Fibroblast of skin of scalp (primary cell): ENCODE measurements at places on chromosomes 4 and X.

- DNase-seq = no peak
These were observed 192.8 kb upstream of the BCOR start for GRCh38 chrX:40290517-40290916.

DNA sequence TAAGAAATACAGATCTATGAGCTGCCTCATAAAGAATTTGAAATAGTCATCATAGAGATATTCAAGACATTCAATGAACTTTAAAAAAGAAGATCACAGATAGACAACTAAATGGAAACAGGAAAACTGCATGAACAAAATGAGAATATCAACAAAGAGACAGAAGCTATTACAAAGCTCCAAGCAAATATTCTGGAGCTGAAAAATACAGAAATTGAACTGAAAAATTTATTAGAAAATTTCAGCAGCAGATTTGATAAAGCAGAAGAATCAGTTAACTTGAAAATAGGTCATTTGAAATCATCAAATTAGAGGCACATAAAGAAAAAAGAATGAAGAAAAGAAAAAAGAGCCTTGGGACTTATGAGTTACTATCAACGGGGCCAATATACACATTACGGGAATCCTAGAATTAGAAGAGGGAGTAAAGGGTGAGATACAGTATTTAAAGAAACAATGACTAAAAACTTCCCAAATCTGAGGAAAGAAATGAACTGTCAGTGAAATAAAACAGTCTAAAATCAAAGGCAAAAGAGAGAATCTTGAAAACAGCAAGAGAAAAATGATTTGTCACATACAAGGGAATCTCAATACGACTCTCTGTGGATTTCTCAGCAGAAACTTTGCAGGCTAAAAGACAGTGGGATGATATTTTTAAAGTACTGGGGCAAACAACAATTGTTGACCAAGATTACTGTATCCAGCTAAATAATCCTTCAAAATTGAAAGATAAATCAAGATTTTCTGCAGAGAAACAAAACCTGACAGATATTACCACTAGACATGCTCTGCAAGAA lies 641.6 kb downstream of the ANKRD50 start:
- no peak for DNase-seq

DNA sequence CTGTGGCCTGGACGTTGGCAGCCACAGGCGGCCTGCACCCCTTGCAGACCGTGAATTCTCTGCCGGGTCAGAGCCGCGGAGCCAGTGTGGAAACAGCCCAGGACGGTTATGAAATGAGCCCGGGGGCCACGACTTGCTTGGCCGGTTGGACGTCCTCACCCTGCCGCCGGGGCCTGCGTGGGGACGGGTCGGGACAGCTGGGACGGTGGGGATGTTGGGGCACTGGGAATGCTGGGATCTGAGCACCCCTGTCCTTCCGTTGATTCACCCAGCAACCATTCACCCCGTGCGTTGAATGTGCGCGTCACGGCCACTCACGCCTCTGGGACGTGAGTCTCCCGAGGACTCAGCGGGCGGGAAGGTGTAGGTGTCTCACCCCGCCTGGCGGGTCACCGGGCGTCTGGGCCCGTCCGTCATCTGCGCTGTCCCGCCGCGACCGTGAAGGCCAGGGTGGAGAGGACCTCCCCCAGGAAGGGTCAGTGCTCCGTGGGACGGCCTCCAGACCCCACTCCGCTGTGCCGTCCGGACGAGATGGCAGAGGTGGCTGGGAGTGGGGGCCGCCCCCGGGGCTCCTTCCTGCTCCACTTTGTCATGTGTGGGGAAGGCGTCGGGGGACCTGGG lies 4.5 kb upstream of the PLCXD1 start:
- DNase-seq = peak; percentile 40

- DNase-seq = no peak
These were observed 5.5 kb upstream of the TRIM2 start for GRCh38 chr4:153198719-153199118.

- DNase-seq = no peak
These were observed 17.3 kb downstream of the F11 start for GRCh38 chr4:186283311-186283710.

DNA sequence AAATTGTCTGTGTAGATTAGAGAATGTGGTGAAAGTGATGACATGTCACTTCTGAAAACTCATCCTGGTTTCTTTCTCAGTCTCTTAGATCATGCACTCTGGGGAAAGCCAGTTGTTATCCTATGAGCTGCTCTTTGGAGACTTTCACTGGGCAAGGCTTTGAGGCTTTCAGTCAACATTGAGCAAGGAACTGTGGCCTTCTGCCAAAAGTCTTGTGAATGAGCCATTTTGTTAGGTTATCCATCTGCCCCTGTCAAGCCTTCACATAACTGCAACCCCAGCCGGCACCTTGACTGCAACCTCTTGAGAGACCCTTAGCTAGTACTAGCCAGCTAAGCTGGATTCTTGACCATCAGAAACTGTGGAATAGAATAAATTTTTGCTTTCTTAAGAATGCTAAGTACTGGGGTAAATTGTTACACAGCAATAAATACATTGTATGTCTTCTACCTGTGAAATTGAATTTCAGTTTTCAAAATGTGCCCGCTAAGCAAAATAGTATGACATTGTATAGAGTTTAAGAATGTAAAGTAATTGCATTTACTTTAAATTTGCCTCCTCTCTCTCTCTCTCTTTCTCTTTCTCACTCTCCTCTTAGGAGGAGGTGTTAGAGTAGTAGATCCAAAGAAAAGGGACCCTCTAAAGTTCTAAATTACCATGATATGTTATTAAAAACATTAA lies 1273.0 kb downstream of the RAPGEF2 start:
- DNase-seq = peak; percentile 22

- no peak for DNase-seq
These were observed 5.9 kb upstream of the HPGD start for GRCh38 chr4:174528226-174528625.

DNA sequence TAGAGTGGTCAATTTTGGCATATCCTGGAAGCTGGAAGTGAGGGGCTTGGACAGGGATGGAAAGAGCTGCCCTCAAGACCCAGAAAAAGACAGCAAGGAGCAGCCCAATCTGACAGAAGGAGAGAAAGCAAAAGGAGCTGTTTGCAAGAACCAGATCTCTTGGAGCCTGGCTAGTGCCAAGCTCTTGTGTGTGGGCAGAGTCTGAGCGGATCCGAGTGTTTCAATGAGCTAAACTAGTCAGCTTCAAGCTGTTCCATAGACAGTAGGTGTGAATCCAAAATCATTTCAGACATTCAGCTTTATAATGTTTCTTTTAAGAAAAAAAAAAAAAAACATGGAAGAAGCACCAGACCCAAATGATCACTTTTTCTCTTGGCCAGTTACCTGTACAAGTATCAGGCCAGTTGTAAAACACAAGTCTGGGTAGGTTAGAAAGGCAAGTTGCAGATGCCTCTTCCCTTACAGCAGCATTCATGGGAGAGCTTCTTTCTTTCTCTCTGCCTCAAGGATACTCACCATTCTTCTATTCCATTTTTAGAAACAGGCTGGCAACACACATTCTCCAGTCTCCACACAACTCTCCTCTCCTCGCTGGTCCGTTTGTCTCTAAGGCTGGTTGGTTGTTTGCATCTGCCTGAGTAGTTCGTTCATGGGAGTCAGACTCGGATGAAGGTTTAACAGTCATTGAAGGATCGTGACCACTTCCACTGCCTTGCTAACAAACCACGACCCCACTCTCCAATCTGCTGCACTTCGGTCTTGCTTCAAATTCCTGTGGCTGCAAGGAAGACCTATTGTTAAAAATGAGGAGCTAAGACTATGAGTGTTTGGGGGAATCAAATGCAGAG lies 105.2 kb upstream of the GATB start:
- no peak for DNase-seq

DNA sequence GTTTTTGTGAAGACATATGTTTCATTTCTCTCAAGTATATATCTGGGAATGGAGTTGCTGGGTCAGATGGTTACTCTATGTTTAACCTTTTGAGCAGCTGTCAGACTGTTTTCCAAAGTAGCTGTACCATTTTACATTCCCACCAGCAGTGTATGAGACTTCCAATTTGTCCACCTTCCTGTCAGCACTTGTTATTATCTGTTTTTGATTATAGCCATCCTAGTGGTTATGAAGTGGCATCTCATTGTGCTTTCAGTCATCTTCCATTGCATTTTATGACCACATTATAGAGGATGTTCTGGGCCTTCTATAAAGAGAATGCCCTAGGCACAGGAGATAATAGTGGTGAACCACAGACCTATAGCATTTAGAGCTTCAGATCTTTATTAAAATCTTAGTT lies 39.2 kb downstream of the CLCN4 start:
- no peak for DNase-seq

- DNase-seq = no peak
These were observed 278.2 kb upstream of the CXXC4 start for GRCh38 chr4:104772849-104773248.

DNA sequence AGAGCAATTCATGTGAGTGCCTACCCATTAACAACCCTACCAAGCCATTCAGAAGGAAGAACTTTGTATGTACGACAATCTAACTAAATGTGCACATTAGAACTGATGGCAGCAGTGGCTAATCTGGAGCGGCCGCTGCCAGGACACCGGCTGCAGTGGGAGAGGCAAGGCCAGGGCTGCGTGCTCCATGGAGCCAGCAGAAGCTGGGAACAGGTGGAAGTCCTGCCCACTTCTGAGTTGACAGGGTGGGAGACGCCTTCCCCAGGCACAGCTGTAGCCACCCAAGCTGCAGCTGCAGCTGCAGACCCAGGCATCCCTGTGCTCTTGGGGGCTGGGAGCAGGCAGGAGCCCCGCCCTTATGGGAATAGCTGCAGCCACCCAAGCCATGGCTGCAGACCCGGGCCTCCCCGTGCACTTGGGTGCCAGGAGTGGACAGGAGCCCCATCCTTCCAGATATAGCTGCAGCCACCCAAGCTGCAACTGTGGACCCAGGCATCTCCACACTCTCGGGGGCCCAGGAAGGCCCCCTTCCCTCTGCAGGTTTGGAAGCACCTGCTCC lies 79.1 kb upstream of the DDX60 start:
- no peak for DNase-seq

- no peak for DNase-seq
These were observed 104.1 kb downstream of the INPP4B start for GRCh38 chr4:142741995-142742394.

GRCh38 chr4:142516686-142517526 lies 329.2 kb downstream of the INPP4B start:
- peak; percentile 33 for DNase-seq

- peak; percentile 12 for DNase-seq
These were observed 394.3 kb upstream of the SLIT2 start for GRCh38 chr4:19857380-19857779.

GRCh38 chr4:94519019-94519418 lies 67.3 kb downstream of the PDLIM5 start:
- no peak for DNase-seq

- no peak for DNase-seq
These were observed 415.0 kb downstream of the CCSER1 start for GRCh38 chr4:90542216-90542615.

DNA sequence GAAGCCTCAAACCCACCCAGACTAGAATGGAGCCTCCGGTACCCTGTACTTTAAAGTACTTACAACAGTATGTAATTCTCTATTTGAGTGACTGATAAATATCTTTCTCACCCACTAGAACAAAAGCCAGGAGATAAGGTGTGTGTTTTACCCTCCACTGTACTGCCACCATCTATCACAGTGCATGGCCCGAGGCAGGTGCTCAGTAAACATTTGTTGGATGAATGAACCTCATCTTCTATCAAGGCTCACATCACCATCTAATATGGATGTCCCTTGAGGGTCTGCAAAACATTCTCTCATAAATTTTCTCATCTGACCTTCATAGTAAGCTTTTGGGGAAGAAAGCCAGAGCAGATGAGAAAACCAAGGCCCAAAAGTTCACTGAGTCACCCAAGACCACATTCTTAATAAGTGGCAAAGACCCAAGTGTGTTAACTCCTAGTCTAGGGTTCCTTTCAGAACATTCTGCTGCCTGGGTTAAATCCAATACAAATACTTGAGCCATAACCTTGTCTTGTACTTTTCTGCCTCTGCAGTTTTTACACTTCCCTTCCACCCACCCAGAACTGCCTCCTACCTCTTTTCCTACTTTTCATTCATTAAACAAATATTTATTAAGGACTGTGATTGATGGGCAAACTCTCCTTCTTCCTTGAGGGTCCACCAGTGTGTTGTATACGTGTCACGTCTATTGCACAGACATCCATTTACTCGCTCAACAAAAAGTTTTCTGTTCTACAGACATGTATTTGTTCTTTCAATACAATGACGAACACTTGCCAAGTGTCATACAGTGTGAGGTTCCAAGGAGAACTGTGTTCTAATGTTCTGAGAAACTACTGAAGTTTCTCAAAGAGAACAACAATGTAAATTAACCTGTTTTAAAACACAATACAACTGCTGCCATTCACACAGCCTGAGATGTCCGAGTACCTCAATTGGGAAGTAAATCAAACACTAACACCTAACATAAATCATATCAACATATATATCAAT lies 35.7 kb downstream of the APBB2 start:
- DNase-seq = peak; percentile 95

- DNase-seq = no peak
These were observed 46.7 kb upstream of the PUDP start for GRCh38 chrX:7194606-7195005.

GRCh38 chr4:71497078-71497477 lies 158.3 kb downstream of the SLC4A4 start:
- DNase-seq = no peak
